ENCODE measurements at places on chromosomes 7 and 10.

DNA sequence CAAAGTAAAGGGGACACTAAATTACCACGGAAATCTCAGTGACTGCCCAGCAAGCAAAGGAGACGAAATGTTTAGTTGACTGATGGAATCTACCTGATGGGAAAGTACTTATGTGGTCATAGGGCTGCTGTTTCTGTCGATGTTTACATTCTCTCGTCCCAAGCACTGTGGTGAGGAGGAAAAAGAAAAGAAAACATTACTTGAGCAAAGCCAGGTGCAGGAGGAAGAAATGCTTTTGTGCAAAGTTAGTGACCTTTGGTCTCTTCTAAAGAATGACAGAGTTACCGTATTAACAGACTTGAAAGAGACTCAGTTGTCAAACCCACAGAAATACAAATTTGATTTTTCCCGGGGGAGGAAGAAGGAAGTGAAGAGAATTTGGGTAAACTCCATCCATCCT lies 43.3 kb upstream of the FMC1 start:
- no peak for DNase-seq

GRCh38 chr7:112880818-112881418 lies 90.7 kb upstream of the TMEM168 start:
- peak; percentile 64 for DNase-seq

DNA sequence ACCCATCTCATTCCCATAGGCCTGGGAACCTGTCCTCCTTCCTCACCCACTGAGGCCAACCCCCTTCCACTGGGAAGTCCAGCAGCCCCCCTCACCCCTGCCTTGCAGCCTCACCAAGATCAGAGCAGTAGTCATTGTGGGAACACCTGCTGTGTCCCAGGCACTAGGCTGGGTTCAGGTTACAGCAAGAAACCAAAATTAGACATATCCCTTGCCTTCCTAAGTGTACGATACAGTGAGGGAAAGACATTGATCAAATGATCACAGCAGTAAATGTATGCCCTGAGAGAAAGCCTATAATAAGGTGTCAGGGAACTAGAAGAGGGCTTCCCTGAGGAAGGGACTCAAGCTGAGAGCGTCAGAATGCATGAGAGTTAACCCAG lies 17.0 kb upstream of the C10orf105 start:
- DNase-seq = no peak

- DNase-seq = no peak
Observed at GRCh38 chr10:97573021-97573420, 442 bp downstream of the ANKRD2 start.

DNA sequence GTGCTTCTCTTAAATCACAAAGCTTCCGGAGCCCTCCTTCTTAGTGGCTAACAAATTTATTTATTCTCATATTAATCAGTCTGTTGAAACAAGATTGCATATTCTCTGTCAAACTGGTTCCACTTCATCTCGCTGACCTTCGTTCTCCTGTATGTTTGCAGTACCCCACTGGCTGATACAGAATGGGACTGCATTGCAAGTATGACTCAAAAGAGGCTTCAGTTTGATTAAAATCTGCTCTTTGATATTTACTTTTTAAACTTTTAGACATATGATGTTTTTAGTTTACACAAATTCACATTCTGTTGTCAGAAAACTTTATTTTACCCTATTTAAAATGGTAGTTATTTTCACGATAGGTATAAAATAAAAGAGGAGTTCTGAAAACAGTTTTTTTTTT lies 14.3 kb upstream of the ARHGAP12 start:
- no peak for DNase-seq

DNA sequence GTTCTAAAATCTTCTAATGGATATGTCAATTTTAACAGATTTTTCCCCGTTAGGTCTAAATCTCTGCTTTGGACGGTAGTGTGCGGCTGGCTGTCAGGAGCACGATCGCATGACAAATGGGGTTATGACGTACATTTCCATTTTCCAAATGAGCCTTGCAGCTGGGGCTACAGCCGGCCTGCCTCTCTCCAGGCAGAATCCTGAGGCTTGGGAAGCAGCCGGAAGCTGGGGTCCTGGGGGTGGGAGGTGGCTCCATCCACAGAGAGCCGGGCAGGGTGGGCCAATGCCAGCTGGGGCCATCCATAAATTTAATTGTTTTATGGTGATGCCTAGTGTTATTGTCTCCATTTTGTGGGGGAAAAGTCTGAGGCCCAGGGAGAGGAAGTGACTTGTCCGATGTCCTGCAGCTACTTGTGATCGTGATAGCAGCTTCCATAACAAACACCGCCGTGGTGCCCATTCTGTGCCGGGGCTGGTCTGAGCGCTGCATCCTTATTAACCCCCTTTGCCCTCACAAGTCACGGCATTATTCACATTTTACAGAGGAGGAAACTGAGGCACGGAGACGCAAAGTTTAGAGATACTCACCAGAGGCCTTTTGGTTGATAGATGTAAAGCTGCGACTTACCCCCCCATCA lies 53.0 kb upstream of the EBF3 start:
- no peak for DNase-seq

DNA sequence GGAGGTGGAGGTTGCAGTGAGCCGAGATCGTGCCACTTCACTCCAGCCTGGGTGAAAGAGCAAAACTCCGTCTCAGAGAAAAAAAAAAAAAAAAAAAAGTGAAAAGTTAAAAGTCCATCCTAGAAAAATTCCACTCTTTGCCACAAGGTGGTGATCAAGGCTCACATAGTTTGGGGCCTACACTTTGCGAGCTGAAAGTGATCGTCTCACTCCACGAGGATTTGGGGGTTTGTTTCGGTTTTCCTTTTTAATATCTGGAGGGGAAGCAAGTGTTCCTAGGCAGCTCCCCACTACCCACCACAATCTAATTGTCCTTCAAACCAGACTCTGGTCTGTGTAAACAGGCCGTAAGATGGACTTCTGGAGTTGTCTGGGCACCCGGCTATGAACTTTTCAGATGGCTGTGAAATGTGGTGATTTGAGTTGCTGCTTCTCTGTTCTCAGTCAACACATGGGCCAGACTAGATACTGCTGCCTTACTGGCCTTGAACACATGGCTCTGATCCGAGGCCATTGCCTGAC lies 27.1 kb downstream of the PRLHR start:
- no peak for DNase-seq

- no peak for DNase-seq
Observed at GRCh38 chr10:9302140-9302746, 1247.8 kb downstream of the GATA3 start.

Measured in left forelimb (tissue), 1 donor.